ENCODE measurements at places on chromosomes 7 and 10. TPM values are rescaled to one million over a fixed set of nuclear protein-coding genes. Genes with fewer than 3 reads are reported as not detected.

CPA4 gene
- total RNA-seq = 9.4 TPM

FOXK1 gene
- total RNA-seq = 39.8 TPM

CALML3 gene
- total RNA-seq = not detected

LRRC17 gene
- 5.7 TPM for total RNA-seq

FLNC gene
- total RNA-seq = 206 TPM

CALHM3 gene
- not detected for total RNA-seq

SLC29A4 gene
- 1.0 TPM for total RNA-seq

PAPOLB gene
- under 0.01 TPM for total RNA-seq

TPST1 gene
- 136 TPM for total RNA-seq

MYO1G gene
- total RNA-seq = 0.14 TPM

LRIT1 gene
- not detected for total RNA-seq

ANXA8 gene
- total RNA-seq = 18.6 TPM

AGBL3 gene
- 0.22 TPM for total RNA-seq

NUTM2E gene
- total RNA-seq = not detected

ANKRD61 gene
- total RNA-seq = 0.44 TPM

SORBS1 gene
- total RNA-seq = 0.44 TPM

KIAA1549 gene
- 3.3 TPM for total RNA-seq

PNLIPRP1 gene
- not detected for total RNA-seq

ANKRD22 gene
- total RNA-seq = not detected

MMRN2 gene
- total RNA-seq = 2.0 TPM

RBP4 gene
- total RNA-seq = not detected

TMEM176B gene
- 0.29 TPM for total RNA-seq

HABP2 gene
- total RNA-seq = not detected

CFAP69 gene
- 3.6 TPM for total RNA-seq

OR2A25 gene
- total RNA-seq = not detected

CACNA2D1 gene
- total RNA-seq = 63.0 TPM

AGR3 gene
- total RNA-seq = not detected

TCAF2 gene
- total RNA-seq = 0.22 TPM

PWWP2B gene
- 12.0 TPM for total RNA-seq

PSPH gene
- total RNA-seq = 75.3 TPM

THSD7A gene
- total RNA-seq = 0.44 TPM

IKZF1 gene
- not detected for total RNA-seq

CHCHD3 gene
- total RNA-seq = 98.8 TPM

EPO gene
- total RNA-seq = not detected

GCK gene
- not detected for total RNA-seq

PPP1R17 gene
- not detected for total RNA-seq

RBM48 gene
- total RNA-seq = 9.3 TPM

SEMA3E gene
- 1.7 TPM for total RNA-seq

FXYD4 gene
- not detected for total RNA-seq

ANKRD2 gene
- total RNA-seq = not detected

ZRANB1 gene
- total RNA-seq = 24.3 TPM

LZTS2 gene
- 77.5 TPM for total RNA-seq

JCAD gene
- 10.2 TPM for total RNA-seq

C10orf67 gene
- 0.22 TPM for total RNA-seq

SUGCT gene
- total RNA-seq = 6.7 TPM

C10orf53 gene
- not detected for total RNA-seq

LSM5 gene
- total RNA-seq = 8.5 TPM

NUTM2A gene
- total RNA-seq = 0.66 TPM

GATA3 gene
- 0.29 TPM for total RNA-seq
